ENCODE measurements at places on chromosomes 6 and 20.

- DNase-seq, result peak; percentile 88
These were observed 28.4 kb upstream of the BTN3A2 start for GRCh38 chr6:26336355-26337198.

GRCh38 chr6:20661721-20662120 lies 127.5 kb downstream of the CDKAL1 start:
- DNase-seq, result no peak

DNA sequence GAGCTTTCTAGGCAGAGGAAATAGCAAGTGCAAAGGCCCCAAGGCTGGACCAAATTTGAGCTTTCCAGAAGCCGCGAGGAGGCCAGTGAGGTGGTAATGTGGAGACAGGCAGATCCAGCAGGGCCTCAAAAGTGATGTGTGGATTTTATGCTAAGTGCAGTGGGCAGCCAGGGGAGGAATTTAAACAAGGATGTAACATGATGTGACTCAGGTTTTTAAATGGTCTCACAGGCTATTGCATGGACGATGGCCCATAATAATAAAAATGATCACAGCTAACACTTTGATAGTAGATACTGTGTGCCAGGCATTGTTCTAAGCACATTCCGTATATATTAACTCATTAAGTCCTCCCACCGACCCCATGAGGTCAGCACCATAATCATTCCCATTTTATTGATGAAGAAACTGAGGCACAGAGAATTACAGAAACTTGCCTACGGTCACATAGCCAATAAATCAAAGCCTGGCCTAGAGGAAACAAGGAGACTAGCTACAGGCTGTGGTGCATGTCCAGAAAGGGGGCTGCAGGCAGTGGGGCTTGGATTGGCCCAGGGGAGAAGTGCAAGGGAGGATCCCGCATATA lies 18.0 kb upstream of the PREX1 start:
- DNase-seq, result no peak

- DNase-seq, result no peak
These were observed 77.0 kb downstream of the MMS22L start for GRCh38 chr6:97205966-97206365.

Measured in hematopoietic multipotent progenitor cell treated with erythropoietin and hydrocortisone succinate and interleukin-3 and kit ligand, for 8 days (in vitro differentiated cells).